Epithelial cell of proximal tubule (primary cell): ENCODE measurements at places on chromosomes 6 and 20. TPM values are rescaled to one million over a fixed set of nuclear protein-coding genes. Genes with fewer than 3 reads are reported as not detected.

DNA sequence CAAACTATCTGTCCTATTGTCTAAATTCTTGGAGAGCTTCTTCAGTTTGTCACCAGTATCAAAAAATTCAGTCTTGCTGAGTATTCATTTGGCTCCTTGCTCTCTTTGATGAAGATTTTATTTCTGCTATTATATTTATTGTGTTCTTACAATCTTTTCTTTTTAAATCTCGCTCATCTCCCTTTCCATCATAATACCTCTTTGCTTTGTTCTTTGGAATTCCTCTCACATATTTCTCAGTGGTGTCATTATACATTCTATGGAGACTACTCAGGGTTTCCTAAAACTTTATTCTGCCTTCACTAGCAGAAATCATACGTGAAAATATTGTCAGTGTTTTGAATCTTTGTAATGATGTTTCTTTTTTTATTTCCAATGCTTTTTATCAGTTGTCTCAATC is 445.2 kb upstream of the ID4 start:
- DNase-seq = no peak

DNA sequence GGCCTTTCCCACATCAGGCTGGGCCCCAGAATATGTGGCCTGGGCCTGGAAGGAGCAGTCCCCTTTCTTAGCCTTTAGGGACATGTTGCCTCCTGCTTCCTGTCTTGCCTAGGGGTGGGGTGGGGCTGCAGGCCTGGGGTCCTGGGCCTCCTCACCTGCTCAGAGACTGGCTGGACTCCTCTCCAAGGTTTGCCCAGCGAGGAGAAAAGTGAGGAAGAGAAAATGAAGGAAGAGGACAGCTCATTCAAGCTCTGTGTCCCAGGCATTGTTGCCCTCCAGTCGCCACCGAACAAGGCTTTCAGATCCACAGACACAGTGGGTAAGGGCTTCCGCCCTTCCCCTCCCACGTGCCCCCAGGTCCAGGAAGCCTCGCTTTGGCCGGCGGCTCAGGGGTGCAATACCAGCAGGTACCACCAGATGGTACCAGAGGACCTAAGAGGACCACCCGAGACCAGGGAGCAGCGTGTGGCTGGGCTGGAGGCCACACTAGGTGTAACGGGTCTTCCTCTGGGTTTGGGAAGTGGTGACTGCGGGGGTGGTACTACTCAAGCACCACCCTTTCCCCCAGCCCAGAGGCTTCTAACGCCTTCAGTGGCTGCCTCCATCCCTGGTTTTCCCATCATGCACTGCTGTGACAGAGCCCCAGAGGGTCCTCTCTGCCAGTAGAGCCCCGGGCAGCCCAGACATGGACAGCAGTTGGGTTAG is 5.5 kb upstream of the BAK1 start:
- no peak for DNase-seq

GRCh38 chr6:105902401-105903031 is 183.6 kb upstream of the PRDM1 start:
- DNase-seq = no peak

GRCh38 chr20:22586645-22587310 is 2.4 kb upstream of the FOXA2 start:
- no peak for DNase-seq

DNA sequence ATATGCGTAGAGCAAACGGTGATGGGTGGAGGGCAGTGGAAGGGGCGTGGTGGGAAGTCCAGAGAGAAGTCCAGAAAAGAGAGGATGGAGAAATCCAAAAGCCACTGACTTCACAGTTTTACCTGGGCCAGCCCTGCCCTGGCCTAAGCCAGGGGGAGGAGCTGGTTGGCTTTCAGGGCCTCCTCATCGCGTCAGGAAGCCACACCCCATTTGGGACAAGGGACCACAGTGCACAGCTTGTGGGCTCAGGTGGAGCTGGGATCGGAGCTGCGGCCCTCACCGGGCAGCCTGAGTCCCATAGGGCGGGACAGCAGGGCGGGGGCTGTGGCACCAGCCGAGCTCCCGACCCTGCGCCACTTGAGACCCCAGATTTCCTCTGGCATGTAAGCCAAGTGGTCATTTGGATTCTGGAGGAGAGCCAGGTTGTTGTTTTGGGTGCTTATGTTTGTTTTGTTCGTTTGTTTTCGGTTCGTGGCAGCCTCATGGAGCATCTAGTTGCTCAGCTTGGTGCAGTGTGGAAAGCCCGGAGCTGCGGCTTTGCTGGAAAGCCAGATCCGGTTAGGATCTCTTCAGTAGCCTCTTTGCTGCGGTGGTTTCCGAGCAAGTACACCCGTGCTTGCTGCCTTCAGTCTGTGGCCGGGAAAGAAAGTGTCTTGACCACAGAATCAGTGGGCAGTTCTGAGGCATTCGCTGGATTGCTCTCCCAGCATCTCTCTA is 42.2 kb downstream of the RIOK1 start:
- DNase-seq = no peak

GRCh38 chr20:45053430-45054351 is 47.2 kb downstream of the KCNS1 start:
- no peak for DNase-seq

DNA sequence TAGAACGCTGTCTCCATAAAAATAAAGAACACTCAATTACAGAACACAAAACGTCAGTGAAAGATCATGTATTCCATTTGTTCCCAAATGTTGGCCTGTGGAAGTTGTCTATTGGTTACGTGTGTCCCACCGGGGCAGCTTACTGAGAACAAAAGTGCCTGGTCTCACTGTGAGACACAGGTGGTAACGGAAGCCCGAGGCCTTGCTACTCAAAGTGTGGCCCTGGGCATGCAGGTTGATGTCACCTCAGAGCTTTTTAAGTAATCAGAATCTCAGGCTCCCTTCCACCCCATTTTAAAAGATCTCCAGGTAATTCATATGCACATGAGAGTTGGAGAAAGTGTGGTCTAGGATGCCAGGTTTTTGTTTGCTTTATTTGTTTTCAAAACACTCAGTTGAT is 422.5 kb upstream of the OPRM1 start:
- no peak for DNase-seq

GRCh38 chr20:64188682-64189529 is 24.7 kb downstream of the MYT1 start:
- peak; percentile 89 for DNase-seq

- no peak for DNase-seq
Measured at GRCh38 chr6:35151466-35151865, 10.3 kb upstream of the TCP11 start.

- peak; percentile 45 for DNase-seq
Measured at GRCh38 chr6:37965964-37966676, 146.6 kb downstream of the ZFAND3 start.

- no peak for DNase-seq
Measured at GRCh38 chr20:58531063-58531462, 15.9 kb upstream of the APCDD1L start.

GRCh38 chr6:27679308-27679963 is 206.5 kb upstream of the ZNF184 start:
- DNase-seq = no peak

GRCh38 chr20:48285656-48286055 is 500.4 kb upstream of the SULF2 start:
- no peak for DNase-seq

DNA sequence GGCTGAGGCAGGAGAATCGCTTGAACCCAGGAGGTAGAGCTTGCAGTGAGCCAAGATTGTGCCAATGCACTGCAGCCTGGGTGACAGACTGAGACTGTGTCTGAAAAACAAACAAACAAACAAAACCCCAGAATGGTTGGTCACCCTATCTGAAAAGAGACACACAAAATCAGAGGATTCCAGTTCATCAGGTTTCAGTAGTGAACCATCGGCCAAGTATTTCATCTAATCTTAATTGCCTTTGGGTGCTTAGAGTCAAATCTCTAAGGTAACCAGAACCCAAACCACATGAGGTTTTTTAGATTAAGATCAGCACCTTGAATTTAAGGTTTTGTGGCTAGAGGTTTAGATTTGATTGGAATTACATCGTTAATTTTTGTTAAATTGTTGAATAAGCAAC is 8.3 kb upstream of the ZBTB2 start:
- no peak for DNase-seq

- no peak for DNase-seq
Measured at GRCh38 chr20:49916146-49917002, 1.0 kb upstream of the SPATA2 start.

GRCh38 chr20:40233406-40233805 is 455.6 kb downstream of the MAFB start:
- no peak for DNase-seq

- DNase-seq = no peak
Measured at GRCh38 chr6:14118446-14118845, 874 bp downstream of the CD83 start.

DNA sequence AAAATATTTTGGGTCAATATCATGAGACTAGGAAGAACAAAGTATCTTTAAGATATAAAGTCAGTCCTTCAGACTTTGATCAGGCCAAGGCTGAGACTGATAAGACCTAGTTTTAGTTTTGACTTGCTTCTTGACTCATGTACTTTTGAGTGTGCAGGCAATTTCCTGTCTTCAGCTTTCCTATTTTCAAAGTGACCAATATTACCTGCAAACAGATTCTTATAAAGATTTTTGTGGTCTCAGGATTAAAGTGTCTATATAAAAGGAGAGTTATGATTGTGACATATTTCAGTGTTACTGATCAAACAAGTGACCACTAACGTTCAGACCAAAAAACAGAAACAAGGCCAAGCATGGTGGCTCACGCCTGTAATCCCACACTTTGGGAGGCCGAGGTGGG is 36.0 kb upstream of the AKIRIN2 start:
- no peak for DNase-seq

DNA sequence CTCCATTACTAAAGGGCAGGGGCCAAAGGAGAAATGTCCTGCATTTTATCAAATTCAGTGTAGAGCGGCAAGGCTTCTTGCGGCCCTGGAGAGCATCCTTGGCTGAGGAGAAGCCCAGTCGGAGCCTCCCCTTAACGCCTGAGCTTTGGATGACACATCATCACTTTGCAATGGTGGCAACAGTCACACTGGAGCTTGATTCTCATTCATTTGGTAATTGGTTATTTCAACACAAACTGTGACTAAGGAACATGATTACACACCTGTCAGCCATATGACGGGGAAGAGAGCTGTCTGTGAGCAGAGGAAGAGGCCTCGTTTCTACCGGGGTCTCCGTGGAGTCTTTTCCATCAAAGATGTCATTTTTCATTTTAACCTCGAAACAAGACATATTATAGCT is 81.4 kb downstream of the SOBP start:
- no peak for DNase-seq

SIGLEC1 gene
- not detected in 2 replicates for total RNA-seq

CST2 gene
- total RNA-seq = not detected in 2 replicates

RNF8 gene
- 18.0 and 21.4 TPM in 2 replicates for total RNA-seq

MKKS gene
- 5.1 and 8.8 TPM in 2 replicates for total RNA-seq
